Ureter (tissue), 1 donor: ENCODE measurements at places on chromosomes 16 and 17. TPM values are rescaled to one million over a fixed set of nuclear protein-coding genes. Genes with fewer than 3 reads are reported as not detected.

DNA sequence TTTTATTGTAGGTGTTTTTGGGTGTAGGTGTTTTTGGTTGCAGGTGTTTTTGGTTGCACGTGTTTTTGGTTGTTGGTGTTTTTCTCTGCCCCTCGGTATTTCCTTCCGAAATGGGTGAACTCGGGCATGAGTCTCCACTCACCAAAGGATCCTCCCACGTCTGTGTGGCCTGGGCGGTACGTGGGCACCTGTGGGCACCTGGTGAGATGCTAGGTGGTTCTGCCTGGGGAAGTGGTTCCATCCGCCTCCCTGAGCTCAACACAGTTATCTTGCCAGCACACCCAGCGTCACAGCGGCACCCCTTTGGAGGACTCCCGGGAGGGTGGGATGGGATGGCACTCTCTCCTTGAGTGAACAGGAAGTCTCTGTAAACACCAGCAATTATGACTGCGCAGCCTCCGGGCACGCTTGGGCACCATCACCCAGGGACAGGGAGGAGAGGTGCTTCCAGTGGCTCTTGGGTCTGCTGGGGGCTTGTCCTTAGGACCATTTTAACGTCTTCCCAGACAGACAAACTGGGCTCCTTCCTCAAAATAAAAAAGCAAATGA, 29.8 kb downstream of the COX4I1 start:
- DNase-seq: no peak

- DNase-seq: no peak
Measured at GRCh38 chr17:69176457-69176795, 34.7 kb upstream of the ABCA6 start.

DNA sequence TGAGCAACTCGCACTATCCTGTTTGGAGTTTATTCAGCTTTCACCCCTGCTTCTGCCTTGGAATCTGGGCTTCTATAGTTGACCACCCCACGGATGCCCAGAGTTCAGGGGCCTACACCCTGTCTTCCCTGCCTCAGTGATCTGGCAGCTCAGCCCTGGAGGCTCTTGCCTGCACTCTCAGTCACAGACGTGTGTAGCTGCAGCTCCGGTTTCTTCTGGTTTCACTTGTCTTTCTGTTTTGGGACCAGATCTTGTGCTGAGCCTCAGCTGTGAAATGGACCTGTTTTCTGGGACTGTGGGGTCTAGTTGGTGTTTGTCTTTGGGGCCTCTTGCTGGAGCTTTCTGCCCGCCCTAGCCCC, 5.8 kb downstream of the GPT2 start:
- no peak for DNase-seq

DNA sequence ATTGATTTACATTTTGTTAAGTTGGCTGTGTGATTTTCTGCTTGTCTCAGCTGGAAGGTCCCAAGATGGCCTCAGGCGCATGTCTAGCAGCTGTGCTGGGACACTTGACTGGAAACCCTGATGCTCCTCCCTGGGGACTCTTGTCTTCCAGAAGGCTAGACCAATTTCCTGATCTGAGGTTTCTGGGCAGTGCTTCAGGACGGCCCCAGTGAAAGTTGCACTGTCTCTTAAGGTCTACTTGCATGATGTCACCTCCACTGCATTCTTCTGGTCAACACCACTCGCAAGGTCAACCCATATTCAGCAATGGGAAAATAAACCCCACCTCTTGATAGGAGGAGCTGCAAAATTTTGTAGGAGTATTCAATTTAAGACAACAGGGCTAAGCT, 116.0 kb downstream of the SALL1 start:
- no peak for DNase-seq

- no peak for DNase-seq
Measured at GRCh38 chr16:7227229-7227721, 105.4 kb upstream of the RBFOX1 start.

- DNase-seq: no peak
Measured at GRCh38 chr17:55575058-55575636, 63.9 kb upstream of the SMIM36 start.

The KRTAP4-5 gene
- total RNA-seq: not detected

The FA2H gene
- total RNA-seq: 9.8 TPM

The SHISA6 gene
- 5.4 TPM for total RNA-seq

The NPEPPS gene
- 152 TPM for total RNA-seq
